ENCODE measurements at places on chromosomes 1 and 21.

- DNase-seq: no peak
These were observed 23.2 kb downstream of the C1orf116 start for GRCh38 chr1:207009182-207009850.

DNA sequence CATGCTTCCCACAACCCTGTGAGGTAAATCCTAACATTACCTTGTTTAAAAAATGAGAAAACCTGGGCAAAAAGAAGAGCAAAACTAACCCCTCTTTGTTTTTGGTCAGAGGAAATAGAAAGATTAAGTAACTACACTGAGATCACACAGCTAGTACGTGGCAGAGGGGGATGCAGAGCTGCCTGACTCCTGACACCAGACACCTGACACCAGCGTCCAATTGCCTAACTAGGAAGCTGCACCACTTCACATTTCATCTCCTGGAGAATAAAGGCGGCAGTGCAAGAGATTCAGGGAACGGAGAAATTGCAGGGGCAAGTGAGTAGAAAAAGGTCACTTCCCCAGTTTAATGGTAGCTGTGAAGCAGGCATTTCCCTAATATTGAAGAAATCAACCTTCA lies 229.3 kb upstream of the PTBP2 start:
- no peak for DNase-seq

- no peak for DNase-seq
These were observed 121.4 kb downstream of the TGFBR3 start for GRCh38 chr1:91764471-91765115.

- no peak for DNase-seq
These were observed 442 bp upstream of the AHCYL1 start for GRCh38 chr1:109984190-109984455.

DNA sequence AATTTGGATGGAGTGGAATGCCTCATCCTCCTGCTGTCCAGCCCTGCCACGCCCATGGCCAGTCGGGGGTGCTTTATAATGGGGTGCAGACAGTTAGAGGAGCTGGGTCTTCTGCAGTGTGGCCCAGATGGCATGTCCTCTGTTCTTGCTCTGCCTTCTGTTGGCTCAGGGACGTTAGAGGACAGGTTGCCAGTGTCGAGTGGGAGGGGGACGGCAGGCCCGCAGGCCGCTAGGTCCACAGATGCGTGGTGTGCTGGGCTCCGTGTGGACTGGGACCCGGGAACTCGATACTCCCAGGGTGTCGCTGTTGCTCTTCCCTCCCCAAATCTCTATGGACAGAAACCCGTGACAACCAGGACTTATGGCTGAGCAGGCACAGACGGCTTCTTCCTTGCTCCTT lies 33.3 kb downstream of the SIM2 start:
- DNase-seq: no peak

- DNase-seq: no peak
These were observed 31.8 kb downstream of the RABIF start for GRCh38 chr1:202857136-202857610.

- no peak for DNase-seq
These were observed 4.3 kb downstream of the SKI start for GRCh38 chr1:2232255-2232915.

GRCh38 chr21:15164678-15165303 lies 100.0 kb upstream of the NRIP1 start:
- no peak for DNase-seq

GRCh38 chr1:153488731-153489130 lies 28.3 kb upstream of the S100A7 start:
- DNase-seq: no peak

GRCh38 chr21:23127973-23128372 lies 2129.8 kb downstream of the NCAM2 start:
- no peak for DNase-seq

DNA sequence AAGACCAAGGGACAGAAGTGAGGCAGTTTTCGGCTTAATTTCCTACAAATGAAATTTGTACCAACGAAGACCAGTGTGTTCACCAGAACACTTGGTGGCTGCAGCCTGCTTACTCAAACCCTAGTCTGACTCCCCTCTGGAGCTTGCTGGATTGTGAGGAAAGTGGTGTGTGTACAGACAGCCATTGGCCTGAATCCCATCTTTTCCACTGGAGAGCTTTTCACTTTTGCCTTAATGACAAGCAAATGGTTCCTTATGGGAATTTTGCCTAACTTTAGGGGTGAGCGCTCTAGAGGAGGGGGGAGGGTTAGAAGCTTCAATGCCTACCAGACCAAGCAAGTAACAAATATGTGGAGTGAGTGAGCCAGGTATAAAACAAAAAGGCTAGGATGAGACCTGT lies 17.3 kb downstream of the METTL13 start:
- DNase-seq: no peak

DNA sequence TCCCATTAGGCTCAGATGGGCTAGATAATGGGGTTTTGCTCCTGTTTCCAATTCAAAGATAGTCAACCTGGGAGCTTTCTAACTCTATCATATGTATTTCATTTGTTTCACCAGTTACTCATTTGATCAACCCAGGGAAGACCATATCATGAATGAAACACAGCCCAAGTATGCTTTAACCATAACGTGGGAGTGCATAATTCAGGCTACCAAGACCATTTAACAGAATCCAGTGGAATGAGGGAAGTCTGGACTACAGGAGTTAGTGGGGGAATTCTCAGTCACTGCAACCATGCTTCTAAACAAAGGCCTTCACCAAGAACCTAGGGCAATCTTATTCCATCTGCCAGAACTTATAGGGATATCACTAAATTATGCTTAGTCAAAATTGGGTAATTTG lies 15.0 kb upstream of the SLC16A1 start:
- DNase-seq: no peak

DNA sequence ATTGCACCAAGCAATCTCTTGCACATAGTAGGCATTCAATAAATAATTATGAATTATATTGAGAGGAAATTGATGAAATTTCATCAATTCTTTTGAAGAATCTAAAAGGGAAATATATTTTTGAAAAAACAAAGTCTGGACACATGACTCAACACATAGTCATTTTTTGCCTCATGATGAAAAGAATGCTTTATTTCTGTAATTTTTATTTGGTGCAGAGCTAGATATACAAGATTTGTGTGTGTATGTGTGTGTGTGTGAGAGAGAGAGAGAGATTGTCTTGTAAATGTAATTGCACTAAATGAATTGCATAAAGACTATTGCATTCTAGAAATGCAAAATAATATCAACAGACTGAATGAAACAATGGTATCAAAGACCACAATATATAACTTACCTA lies 206.2 kb upstream of the C1orf87 start:
- DNase-seq: no peak

GRCh38 chr1:228387321-228387720 lies 19.3 kb downstream of the TRIM11 start:
- DNase-seq: no peak

DNA sequence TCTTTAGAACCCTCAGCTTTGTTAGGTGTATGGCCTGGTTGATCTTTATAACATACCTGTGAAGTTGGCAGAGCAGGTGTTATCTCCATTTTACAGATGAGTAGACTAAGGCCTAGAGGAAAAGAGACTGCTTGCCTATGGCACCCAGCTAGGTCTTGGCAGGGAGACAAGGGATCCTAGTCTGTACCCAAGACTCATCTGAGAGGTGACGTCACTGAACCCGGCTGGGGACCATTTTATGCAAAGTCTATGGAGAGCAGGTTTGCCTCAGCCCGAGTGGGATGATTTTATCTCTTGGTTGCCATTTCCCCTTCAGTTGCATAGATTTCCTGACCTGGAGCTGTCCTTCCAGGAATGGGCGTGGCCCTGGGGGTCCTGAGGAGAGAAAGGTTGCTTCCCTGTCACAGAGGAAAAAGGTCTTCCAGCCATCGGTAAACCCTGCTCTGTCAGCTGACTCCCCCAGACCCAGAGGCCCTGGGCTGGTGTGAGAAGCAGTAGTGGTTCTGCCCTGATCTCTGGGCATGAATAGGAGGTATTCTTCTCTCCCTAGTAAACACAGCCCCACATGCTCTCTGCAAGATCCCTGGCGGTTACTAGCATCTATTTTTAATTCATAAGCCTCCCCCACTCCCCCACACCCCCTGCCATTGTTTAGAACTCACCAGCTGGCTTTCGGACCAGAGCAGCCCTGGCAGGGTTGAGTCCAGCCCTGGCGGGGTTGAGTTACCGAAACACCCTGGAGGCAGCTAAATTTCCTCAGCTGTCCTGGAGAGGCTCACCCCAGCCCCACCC lies 19.6 kb downstream of the TMCC2 start:
- no peak for DNase-seq

DNA sequence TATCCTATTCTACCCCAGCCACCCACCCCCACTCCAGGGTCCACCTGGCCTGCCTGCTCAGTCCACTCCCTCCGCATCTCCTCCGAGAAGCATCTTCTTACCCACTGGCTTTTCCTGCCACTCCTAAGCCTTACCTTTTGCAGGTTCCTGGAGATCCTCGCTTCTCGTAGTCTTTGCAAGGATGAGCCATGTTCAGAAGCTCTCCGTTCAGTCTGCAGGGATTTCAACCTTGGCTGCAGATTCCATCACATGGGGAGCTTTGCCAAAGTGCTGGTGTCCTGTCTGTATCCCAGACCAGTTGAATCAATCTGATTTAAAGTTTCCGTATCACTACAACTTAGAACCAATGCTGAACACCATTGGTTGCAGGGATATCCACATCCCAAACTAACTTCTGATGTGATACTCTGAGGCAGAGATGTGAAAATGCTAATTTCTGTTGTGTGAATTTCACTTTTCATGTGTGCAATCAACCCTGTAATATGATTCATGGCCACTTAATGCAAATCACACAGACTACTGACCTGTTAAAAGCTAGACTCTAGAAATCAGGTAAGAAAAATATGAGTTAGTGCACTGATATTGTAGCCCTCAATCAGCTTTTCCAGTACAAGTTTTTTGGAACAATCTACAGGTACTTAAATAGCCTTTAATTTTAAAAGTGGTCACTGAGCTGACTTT lies 61.9 kb downstream of the CAPN2 start:
- DNase-seq: no peak

GRCh38 chr1:236534151-236534651 lies 10.4 kb downstream of the LGALS8 start:
- peak; percentile 11 for DNase-seq

- no peak for DNase-seq
These were observed 15.4 kb upstream of the OPRD1 start for GRCh38 chr1:28796352-28797211.

DNA sequence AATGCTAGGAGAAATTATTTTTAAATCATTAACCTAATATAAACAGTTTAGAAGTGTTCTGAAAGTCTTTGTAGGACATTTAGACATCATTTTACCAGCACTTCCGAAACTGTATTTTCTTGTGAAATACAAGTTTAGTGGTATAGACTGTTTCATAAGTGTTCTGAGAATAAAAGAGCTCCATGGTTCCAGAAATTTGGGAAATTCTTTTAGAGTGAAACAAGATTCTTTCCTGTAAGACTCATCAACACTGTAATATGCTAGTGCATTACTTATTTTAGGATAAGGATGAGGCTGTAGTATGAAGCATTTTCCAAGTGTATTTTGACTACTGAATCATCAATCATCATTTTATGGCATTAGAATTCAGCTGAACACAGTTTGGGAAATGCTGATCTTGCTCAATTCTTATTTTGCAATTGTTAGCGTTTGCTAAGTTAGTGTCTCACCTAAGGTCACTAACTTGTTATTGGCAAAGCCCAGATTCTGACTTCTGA lies 73.4 kb downstream of the CEP350 start:
- no peak for DNase-seq

GRCh38 chr1:59696421-59697115 lies 118.2 kb upstream of the HOOK1 start:
- DNase-seq: peak; percentile 13

- no peak for DNase-seq
These were observed 168.2 kb downstream of the GRIK1 start for GRCh38 chr21:29771491-29772066.

- no peak for DNase-seq
These were observed 40.6 kb downstream of the TYW3 start for GRCh38 chr1:74773582-74773981.

DNA sequence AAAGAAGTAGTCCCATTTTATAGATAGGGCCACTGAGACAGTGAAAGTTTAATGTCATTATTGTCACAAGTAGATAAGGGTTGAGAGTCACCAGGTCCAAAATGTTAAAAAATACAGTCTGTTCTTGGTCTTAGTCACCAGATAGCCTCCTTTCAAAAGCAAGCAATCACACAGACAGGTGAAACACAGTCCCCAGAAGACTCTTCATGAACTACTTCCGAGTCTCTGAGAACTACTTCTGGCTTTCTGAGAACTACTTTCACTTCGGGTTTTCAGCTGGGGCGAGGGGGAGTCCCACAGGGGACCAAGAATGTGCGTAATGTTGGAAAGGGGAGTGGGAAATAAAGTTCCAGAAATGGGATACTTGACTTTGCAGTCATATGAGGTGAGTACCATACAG lies 143.2 kb downstream of the HHIPL2 start:
- peak; percentile 10 for DNase-seq

GRCh38 chr1:47621483-47621882 lies 183.6 kb downstream of the FOXD2 start:
- DNase-seq: no peak

GRCh38 chr21:15857740-15858139 lies 128.0 kb downstream of the USP25 start:
- DNase-seq: no peak

GRCh38 chr1:180154003-180154324 lies 705 bp upstream of the QSOX1 start:
- DNase-seq: peak; percentile 9

GRCh38 chr1:174040387-174040786 lies 18.2 kb upstream of the RC3H1 start:
- DNase-seq: no peak

DNA sequence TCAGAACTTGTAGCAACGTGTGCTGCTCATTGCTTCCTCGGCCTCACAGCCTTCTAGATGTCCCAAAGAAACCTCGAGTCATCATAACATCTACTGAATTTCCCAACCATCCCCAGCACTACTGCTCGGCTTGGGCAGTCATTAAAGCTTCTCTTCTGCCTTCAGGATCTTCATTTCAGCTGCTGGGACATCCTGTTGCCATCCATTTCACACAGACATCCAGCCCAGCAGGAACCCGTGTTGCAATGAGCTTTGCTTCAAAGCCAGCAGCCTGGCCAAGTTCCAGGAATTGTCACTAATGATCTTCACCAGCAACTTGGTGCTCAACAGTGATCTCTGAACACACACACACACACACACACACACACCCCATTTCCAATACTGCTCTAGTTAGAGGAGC lies 18.5 kb downstream of the WLS start:
- no peak for DNase-seq

Data from CD4-positive, alpha-beta T cell treated with Interleukin-12 subunit alpha and Interleukin-12 subunit beta, for 1 hour (primary cell).